ENCODE measurements at places on chromosomes 1 and 21. TPM values are rescaled to one million over a fixed set of nuclear protein-coding genes. Genes with fewer than 3 reads are reported as not detected.

DNA sequence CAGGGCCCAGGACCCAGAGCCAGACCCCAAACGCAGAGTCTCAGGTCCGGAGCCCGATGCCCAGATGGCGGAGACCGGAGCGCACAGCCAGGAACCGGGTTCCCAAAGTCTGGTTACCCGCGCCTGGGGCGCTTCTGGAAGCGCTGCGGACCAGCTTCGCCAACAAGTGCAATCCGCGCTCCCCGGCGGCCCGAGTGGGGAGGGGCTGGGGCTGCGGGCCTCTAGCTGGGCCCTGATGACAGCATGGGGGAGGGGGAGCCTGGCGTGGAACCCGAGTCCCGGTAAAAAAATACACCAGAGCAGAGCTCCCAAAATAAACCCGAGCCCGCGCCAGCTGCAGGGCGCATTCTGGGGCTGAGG, 494 bp downstream of the NT5C1A start:
- no peak for DNase-seq

The MATN1 gene
- total RNA-seq = not detected

GRCh38 chr1:226733876-226734275, 5.2 kb downstream of the ITPKB start:
- no peak for DNase-seq

The S100B gene
- total RNA-seq = not detected

DNA sequence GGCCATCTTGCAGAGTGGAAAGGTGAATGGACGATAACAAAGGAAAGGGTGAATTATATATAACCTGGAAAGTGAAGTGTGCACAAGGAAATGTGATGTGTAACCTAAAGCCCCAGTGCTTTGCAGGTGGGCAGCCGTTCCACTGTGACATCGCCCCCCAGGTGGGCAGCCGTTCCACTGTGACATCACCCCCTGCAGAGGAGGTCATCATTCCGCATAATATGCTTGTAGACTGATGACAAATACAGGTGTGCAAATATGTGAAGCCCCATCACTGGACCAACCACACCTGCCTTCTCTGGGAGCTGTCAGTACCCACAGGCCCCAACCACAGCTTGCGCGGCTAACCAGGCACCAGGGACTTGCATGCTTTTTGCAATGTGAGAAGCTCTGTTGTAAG, 4.7 kb upstream of the ZNF496 start:
- DNase-seq = no peak

DNA sequence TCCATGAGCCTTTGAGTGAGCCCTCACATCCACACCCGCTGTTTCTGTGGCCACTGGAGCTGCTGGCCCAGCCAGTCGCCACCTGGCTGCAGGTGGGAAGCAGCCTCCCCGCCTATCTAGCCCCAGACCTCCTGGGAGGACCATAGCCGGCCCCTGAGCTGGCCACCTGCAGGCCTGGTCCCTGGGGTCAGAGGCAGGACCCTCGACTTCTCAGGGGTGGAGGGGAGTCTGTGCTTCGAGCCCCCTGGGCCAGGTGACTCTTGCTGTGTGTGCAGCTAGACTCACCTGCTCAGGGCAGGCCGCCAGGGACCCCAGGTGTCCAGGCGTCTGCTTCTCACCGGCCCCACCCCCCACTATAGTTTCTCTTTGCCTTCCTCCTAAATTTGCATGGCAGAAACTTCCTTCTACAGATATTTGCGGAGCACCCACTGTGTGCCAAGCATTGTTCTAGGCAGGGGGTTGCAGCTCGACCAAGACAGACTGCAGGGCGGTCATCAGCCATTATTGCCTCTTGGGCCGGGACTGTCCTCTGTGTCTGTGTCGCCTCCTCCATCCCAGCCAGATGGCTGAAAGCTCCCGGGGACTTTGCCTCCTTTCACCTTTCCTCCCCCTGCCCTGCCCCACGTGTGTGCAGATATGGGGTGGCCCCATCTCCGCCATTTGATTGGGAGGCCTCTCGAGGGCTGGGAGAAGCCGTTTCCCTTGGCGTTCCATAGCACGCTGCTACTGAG, 27.3 kb downstream of the SPSB1 start:
- DNase-seq = no peak

GRCh38 chr1:30475201-30475600, 248.2 kb downstream of the MATN1 start:
- no peak for DNase-seq

GRCh38 chr1:51542158-51542953, 23.3 kb upstream of the EPS15 start:
- no peak for DNase-seq

DNA sequence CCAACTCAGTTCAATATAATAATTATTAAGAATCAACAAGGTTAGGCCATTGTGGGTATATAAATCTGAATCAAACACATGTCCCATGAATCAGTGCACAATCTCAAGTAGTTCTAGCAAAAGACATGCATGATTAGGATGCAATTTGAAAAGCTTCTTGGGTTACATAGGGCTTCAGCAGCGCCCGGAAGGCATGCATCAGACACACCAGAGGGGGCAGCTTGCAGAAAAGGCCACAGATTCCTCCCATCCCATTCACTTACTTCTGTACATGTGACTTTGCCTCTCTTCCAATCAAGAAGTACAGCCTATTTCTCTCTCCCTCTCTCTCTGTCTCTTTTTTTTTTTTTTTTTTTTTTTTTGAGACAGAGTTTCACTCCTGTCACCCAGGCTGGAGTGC, 91.8 kb downstream of the KCNN3 start:
- no peak for DNase-seq

GRCh38 chr1:37655274-37655673, 20.6 kb upstream of the RSPO1 start:
- no peak for DNase-seq

- DNase-seq = no peak
Measured at GRCh38 chr1:214066936-214067335, 79.2 kb downstream of the PROX1 start.

- DNase-seq = no peak
Measured at GRCh38 chr1:70355920-70356319, 1.4 kb upstream of the ANKRD13C start.

DNA sequence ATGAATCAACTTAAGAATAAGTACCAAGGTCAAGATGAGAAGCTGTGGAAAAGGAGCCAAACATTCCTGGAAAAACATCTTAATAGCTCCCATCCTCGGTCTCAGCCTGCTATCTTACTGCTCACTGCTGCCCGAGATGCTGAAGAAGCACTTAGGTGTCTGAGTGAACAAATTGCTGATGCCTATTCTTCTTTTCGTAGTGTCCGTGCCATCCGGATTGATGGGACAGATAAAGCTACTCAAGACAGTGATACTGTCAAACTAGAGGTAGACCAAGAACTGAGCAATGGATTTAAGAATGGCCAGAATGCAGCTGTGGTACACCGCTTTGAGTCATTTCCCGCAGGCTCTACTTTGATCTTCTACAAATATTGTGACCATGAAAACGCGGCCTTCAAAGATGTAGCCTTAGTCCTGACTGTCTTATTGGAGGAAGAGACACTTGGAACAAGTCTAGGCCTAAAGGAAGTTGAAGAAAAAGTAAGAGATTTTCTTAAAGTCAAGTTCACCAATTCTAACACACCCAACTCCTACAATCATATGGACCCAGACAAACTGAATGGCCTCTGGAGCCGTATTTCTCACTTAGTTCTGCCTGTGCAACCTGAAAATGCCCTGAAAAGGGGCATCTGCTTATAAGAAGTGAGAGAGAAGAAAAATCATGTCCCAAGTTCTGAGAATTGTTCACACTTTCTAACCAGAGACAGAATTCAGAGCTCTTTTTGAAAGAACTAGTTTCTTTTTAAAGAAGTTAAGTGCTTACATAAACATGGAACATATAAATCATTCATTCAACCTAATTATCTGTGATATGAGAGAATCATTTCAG, 35.7 kb downstream of the TOR1AIP1 start:
- DNase-seq = no peak

All from M059J (cell line).